ENCODE measurements at places on chromosomes 2 and 18. TPM values are rescaled to one million over a fixed set of nuclear protein-coding genes. Genes with fewer than 3 reads are reported as not detected.

DNA sequence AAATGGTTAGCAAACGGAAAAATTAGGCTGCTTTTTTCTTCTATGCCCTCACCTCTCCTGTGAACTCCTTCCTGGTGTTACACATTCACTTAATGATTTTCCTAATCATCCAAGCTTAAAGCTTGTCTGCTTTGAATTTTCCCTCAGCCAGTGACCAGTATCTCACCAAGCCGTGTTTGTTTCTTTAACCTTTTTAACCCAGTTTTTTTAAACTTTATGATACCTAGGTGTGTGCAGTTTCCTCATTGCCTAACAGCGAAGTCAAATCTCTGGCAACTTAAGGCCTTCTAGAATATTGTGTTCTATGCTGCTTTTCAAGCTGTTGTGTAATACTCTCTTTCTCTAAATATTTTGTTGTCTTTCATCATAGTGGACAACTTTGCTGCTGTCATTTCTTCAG lies 113.0 kb downstream of the PIK3C3 start:
- no peak for DNase-seq

DNA sequence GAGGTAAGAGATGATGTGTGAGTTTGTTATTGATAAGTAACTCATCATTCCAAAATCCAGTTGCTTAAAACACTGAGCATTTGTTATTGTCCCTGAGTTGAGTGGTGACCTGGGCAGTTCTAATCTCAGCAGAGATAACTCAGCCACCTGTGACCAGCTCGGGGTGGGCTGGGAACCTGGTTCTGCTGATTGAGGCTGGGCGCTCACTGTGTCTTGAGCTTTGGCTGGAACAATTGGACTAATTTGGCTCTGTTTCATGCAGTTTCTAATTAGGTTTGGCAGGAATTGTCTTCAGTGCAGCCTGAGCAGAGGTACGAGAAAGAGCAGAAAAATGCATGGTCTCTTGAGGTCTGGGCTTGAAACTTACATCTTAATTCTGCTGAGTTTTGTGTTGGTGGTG lies 144.7 kb downstream of the RNF144A start:
- DNase-seq = no peak

- no peak for DNase-seq
Observed at GRCh38 chr2:33107690-33108482, 161.1 kb downstream of the LTBP1 start.

DNA sequence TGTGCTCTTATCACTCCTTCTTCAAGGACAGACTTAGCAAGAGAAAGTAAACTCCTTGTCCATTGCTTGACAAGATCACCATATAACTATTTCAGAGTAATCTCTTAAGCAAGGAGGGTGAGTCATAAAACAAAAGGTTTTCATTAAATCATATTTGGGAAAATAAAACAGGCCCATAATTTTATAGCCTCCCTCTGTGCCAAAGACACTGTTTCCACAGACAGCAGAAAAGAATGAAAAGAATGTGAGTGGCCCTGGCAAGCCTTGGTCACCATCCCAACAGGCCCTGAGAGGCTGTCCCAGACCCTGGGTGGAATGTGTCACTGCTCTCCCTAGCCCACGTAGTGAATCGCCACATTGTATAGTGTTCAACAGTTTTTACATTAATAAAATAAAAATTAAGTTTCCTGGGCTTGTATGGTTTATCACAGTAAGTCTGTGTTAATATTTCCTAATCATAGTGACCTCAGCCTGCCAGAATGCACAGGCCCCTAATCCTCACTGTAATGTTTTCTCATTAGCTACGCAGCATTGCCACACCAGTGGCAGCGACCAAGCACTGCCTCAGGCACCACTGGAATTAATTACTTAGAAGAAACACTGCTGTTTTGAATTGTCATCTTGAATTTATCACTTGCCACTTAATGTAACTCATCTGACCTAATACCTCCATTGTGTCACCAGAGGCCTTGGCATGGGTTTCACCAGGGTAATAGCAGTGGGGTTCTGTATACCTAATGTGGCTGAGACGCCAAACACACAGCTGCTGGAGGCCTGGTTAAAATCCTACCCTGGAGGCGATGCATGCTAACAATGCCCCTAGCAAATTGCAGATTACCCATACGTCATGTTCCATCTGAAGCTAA lies 401.9 kb downstream of the LNPK start:
- DNase-seq = no peak

DNA sequence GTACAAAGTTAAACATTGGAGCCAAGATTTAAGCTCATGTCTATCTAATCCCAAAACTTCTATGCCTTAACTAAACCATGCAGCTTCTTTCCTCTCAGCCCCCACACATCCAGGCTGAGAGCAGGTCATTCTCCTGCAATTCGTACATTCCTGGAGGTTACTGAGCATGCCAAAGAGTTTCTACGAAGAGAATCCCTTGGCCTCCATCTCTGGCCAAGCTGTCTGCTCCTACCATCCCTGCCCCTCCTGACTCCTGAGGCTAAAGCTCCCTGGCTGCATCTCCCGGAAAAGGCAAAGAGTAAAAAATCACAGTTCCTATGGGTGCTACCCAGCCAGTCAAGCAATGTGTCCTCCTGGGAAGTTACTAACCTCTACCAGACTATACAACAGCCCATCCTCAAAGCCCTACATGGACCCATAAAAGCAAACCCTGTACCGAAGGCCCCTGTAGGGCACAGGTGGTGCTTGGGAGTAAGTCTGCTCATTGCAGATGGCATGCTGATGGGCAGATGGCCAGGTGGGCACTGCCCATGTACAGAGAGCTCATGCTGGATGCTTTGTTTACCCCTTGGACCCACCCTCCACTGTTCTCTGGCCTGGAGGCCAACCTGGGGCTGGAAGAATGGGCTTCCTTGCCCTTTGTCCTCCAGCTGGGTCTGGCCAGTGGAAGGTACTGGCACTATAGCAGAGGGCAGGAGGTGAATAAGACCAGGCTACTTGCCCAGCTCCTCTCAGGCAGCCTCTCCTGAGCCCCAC lies 99.5 kb downstream of the TTC32 start:
- DNase-seq = no peak

- no peak for DNase-seq
Observed at GRCh38 chr2:225842939-225843338, 443.4 kb downstream of the NYAP2 start.

The LYG1 gene
- total RNA-seq = 1.8 TPM

DNA sequence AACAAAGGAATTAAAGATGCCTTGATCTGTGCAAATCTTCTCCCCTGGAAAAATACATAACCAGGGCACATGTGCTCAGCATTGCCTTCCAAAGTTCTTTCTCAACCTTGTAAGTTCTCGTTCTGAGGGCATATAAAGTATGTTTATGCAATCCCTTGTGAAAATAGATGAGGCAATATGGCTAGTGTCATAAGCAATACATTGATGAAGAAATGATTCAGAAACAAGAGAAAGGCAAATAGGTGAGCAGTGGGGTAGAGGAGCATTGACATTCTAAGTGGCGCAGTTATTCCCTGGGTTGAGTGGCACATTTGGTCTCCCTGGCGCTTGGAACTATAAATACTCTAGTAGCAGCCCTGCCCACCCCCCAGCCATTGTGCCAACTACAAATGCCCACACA lies 57.4 kb upstream of the PGAP1 start:
- DNase-seq = no peak

DNA sequence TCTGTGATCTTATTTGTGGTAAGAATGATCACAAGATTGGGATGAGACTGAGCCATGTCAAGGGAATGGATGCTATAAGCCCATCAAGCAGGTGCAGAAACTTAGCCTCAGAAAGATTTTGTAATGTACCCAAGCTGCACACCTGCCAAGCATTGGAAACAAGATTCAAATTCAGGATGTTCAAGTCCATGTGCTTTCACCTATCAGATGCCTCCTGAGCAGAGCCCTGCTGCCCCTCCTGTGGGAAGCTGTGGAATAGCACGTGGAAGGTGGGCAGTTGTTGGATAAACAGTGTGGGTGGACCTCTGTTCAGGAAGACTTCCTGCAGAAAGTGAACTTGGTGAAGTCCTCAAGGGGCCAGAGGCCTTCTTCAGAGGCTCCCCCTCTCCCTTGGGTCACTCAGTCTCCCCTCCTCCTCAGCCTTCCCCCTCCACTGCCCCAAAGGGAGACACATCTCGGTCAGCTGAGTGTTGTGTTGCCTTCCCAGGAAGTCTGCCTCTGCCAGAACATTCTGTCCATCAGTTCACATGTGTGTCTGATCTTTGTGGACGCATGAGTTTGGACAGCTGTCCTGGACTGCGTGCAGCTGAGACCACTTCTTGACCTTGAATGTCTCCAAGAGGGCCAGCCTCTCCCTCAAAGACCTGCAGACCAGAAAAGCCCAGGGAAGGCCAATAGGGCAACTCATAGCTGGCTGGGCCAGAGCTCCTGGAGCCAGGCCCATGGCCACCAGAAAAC lies 186.1 kb downstream of the INHBB start:
- DNase-seq = no peak

DNA sequence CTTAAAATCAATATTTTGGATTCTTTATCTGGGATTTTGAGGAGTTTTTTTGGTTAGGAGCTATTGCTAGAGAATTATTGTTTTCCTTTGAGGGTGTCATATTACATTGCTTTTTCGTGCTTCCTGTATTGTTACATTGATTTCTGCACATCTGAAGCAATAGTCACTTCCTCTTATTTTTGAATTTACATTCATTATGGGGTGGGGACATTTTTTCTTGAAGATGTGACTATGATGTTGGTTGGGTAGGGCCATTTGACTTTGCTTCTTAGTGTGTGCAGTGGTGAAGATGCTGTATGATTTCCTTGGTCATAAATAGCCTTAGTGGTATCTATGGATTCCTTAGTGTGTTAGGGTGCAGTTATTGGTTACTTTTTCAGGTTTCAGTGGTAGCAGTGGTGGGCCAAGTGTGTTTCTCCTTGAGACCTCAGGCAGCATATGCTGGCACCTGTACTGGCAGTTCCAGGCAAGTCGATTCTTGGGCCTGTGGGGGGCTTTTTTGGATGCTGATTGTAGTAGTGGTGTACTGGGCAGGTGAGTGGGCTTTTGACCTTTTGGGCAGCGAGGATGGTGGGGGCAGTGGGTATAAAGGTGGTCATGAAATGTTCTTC lies 61.8 kb downstream of the ARHGAP25 start:
- DNase-seq = peak; percentile 24

DNA sequence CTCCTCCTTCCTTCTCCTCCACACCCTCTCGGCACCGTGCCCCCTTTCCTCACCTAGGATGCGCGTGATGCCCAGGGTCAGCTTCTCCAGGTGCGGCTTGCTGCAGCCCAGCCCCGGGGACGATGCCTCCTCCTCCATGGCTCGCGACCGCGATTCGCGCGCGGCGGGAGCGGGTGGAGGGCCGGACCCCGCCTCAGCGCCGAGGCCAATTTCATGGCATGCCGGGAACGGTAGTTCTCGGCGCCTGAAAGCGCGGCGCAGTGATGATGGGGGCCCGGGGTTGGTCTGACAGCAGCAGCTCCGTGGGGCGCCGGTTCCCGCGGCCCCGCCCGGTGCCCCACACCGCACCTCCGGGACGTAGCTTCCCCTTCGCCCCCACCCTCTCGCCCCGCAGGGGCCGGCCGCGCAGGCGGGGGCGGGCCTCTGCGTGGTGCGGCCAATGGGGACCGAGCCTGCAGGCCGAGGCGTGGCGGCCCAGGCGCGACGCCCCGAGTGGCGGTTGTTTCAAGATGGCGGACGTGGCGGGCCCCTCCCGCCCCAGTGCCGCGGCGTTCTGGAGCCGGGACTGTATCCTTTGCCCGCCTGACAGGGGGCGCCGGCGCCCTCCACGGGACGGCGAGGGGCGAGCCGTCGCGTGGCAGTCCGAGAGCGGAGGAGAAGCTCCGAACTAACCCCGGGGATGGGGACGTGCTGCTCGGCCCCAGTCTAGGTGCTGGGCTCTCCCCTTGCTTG lies at the start of the genes KIAA1328 and TPGS2:
Gene KIAA1328, plus strand, starts transcription at position 498 of the 732 bp plus-strand sequence. Its CDS starts 12 bp downstream, at position 510.
Gene TPGS2, minus strand, starts transcription at position 373 of the 732 bp plus-strand sequence. Its CDS starts 235 bp downstream, at position 138.
- DNase-seq = peak; percentile 77

The ACMSD gene
- total RNA-seq = not detected

- no peak for DNase-seq
Observed at GRCh38 chr2:21461754-21462240, 338.0 kb downstream of the TDRD15 start.

The PRSS56 gene
- total RNA-seq = not detected

DNA sequence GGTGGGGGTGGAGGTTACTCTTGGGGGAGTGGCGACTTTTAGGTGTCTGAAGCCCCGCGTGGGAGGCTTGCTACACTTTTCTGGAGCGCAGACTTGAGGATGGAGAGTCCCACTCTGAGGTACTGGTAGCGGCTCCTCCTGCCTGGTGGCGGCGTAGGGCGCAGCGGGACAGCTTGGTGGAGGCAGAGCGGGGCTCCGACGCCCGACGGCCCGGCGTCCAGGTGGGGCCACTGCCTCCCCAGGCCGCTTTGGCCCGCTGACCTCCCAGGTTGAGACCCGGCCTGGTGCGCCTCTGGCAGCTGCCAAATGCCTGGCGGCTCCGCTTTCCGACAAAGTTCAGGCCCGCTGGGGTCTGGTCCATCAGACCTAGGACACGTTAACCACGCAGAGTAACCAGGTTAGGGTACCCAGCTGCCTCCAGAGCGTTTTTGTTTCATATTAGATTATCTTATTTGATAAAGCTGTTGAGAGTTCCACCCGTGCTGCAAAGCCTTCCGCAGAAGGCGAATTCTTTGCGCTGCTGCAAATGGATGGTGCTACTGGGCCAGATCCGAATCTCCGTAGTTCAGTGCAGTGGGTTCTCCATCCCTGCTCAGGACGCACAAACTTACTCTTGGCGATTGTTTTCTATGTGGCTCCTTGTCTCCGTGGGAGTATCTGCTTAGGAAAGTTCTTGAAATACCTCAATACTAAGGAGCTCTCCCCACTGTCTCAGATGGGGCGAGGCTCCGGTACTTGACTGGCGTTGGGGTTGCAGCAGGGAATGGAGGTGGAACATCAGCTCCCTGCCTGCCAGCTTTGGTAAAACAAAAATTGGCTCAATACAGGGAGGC lies 405.9 kb downstream of the XIRP2 start:
- no peak for DNase-seq

The GKN1 gene
- not detected for total RNA-seq

- peak; percentile 50 for DNase-seq
Observed at GRCh38 chr2:179201869-179202268, 62.8 kb downstream of the SESTD1 start.

The UGT1A4 gene
- not detected for total RNA-seq

The FZD7 gene
- total RNA-seq = 1.2 TPM

DNA sequence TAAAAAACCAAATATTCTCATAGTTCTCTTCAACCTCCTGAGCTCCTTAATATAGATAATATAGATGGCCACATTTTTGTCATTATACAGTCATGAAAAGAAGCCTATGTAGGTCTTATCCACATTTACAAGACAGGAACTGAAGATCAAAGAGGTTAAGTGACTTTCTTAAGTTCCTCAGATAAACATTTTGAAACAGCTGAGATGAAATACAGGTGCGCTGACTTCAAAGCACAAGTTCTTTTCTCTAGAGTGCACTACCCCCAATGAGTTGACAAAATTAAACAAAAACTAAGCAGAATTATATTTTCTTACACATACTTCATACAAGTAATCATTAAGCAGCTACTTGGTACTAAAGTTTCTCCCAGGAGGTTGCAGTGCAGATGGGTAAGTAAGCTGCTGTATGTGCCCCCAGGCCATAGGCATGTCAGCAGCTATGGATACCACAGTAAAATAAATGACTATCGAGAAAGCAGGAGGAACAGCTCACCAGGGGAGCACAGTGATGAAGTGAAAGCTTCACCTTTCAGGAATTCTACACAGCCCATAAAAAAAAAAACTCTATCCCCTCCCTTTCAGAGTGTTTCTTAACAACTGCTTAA lies 199.8 kb downstream of the DPP10 start:
- no peak for DNase-seq

Measured in OCI-LY7 (cell line).